ENCODE measurements at places on chromosomes 4 and X.

GRCh38 chr4:140174543-140174942 is 20.6 kb upstream of the MAML3 start:
- no peak for DNase-seq

GRCh38 chr4:89307446-89308160 is at the start of gene GPRIN3:
Gene GPRIN3, minus strand, starts transcription at chr4:89307800. Its CDS starts 57,690 bp downstream, at chr4:89250110.
- DNase-seq: peak; percentile 86

DNA sequence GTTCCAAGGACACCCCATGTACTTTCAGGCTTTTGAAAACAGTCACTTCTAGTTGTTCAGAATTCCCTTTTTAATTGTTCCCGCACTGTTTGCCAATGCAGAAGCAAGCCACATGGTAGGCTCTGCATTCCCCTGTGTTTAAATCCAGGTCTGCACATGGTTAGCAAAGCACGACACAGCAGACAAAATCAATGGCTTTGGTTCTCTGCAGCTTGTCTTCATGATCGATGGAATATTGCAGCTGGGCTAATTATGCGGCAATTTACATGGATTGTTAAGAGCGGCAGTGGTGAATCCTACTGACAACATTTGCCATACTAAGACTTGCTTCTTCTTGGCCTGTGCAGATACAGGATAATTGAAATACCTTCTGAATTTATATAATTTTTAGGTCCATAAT is 20.6 kb upstream of the INPP4B start:
- no peak for DNase-seq

- no peak for DNase-seq
These were observed 1.0 kb downstream of the SLITRK4 start for GRCh38 chrX:143634663-143635455.

DNA sequence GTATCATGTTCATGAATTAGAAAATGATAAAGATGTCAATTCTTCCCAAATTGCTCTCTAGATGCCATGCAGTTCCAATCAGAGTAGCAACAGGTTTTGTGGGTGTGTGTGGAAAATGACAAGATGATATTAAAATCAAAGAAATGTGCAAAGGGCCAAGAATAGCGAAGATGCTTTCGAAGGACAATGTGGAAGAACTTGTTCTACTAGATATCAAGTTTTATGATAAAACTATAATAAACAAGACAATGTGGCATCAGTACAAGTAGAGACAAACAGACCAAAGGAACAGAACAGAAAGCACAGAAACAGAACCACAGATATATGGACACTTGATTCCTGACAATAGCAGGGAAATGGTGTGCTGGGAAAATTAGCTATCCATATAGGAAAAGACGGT is 9.0 kb downstream of the TAB3 start:
- DNase-seq: no peak

DNA sequence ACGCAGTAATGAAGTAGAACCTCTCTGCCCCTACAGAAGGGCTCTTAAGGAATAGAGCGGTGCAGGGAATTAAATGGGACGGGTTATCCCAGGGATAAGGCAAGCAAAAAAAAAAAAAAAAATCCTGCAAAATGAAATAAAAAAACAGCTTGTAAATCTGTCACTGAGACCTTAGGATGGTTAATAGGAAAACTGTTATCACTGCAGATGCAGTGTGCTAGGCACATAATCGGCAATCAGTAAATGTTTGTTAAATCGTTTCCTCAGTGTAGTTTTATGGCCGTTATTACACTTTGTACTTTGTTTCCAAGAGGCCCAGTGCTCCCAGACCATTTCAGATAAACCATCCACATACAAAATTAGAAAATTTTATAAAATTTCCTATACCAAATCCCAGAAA is 1.0 kb downstream of the HNRNPH2 start:
- DNase-seq: no peak

DNA sequence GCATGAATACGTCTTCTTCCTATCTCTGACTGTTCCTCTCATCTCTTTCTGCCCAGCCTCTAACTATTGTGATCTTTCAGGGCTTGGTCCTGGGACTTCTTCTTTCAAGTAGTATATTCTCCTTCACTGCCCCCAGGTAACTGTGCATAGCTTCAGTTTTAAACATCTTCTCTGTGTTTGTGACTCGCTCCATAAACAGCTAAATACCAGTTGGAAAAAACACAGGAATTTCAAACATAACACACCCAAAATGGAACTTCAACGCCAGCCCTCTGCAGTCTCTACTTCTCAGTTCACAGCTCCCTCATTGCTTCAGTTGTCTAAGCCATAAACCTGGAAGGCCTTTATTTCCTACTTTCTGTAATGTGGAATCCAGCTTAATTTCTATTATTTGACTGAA is 16.6 kb downstream of the TRIML2 start:
- DNase-seq: no peak

DNA sequence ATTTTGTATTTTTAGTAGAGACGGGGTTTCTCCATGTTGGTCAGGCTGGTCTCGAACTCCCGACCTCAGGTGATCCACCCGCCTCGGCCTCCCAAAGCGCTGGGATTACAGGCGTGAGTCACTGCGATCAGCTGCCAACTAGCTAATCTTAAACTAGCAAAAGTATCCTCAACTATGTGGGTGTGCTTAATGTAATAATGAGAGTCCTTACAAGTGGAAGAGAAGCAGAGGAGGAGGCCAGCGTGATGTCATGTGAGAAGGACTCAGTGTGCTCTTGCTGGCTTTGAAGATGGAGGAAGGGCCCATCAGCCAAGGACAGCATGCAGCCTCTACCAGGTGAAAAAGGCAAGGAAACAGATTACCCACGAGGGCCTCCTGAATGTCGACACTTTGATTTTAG is 19.6 kb downstream of the SCD5 start:
- DNase-seq: no peak

GRCh38 chr4:165343353-165344191 is 16.1 kb downstream of the MSMO1 start:
- no peak for DNase-seq

GRCh38 chr4:1630266-1630665 is 53.8 kb downstream of the FAM53A start:
- DNase-seq: no peak

GRCh38 chrX:25941087-25941486 is 197.1 kb upstream of the MAGEB18 start:
- DNase-seq: no peak

DNA sequence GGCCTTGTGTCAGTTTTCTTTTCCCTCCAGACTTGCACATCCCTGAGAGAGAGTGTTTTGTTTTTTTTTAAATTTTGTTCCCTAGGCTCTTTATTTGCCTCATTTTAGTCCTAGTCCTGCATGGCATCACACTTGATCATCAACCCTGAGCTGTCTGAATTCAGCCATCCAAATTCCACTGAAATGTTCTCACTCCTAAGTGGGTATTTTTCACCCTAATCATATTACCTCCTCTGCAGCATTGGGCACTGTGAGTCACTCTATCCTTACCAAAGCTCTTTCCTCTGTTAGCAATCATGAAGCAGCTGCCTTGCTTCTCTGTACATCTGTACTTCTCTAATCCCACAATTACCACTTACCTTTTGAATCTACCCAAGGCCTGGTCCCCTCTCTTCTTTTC is 356.6 kb upstream of the MAGEB2 start:
- DNase-seq: no peak

DNA sequence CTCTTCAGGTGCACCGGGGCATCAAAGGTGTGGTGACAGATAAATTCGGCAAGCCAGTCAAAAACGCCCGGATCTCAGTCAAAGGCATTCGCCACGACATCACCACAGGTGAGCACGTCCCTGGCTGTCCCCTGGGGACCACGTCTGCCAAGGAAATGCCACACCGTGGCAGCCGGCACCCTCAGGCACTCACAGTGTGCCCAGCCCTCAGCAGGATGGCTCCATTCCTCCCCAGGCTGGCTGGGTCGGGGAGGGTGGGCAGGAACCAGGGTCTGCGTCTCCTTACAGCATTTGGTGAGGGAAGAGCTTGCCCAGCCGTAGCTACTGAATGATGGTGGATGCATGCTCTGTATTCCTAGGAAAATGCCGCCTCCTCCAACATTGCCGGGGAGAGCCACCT is 25.9 kb downstream of the CPZ start:
- no peak for DNase-seq

DNA sequence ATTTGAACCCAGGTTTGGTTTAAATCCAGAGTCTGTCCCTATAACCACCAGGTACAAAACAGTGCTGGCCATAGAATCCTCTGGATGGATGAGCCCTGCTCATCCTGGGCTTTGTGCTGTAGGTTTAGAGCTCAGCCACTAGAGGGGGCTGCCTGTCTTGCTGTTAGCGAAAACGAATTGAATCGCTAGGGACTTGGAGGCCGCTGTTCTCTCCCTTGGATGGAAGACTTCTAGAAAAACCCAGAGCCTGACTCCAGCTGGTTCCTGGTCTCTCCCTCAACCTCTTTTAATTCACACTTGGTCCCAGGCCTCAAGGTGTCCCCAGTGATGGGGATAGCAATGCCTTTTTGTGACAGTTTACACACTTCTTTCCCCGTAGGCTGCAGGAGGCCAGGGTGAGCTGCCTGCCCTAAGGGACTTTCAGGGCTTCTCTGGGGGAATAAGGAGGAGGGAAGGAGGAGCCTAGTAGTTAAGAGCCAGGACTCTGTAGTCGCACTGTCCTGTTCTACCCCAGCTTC is 8.7 kb downstream of the RIPPLY1 start:
- peak; percentile 59 for DNase-seq

Measured in SK-N-SH (cell line).